Naive thymus-derived CD4-positive, alpha-beta T cell (primary cell): ENCODE measurements at places on chromosomes 3 and 15. TPM values are rescaled to one million over a fixed set of nuclear protein-coding genes. Genes with fewer than 3 reads are reported as not detected.

GRCh38 chr15:80467311-80467714 lies 63.1 kb downstream of the ARNT2 start:
- no peak for DNase-seq

- DNase-seq = no peak
Measured at GRCh38 chr3:50620420-50620819, 3.5 kb downstream of the MAPKAPK3 start.

DNA sequence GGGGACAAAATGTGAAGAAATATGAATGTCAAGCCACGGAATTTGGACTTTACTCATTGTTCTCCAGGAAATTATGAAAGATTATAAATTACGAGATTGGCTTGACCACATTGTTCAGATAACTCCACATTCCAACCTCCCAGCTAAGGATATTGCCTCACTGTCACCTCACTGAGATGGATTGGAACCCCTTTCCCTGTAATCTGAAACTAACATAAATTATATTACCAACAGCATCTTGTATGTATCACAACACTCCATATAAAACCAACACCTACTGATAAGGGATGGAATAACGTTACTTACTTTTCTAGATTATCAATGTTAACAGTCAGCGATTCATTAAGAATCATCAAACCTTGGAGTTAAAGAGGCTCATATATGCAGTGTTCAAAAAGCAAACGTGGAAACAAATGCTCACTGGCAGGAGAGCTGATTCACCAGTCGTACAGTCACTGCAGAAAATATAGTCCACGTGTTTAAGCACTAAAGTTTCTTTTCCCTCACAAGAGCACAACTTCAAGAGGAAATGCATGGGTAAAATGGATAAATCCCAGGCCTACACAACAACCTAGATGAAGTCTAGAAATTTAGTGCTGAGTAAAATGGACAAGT lies 451.5 kb downstream of the FGF12 start:
- DNase-seq = no peak

GRCh38 chr3:47399531-47400270 lies 18.9 kb downstream of the PTPN23 start:
- no peak for DNase-seq

DNA sequence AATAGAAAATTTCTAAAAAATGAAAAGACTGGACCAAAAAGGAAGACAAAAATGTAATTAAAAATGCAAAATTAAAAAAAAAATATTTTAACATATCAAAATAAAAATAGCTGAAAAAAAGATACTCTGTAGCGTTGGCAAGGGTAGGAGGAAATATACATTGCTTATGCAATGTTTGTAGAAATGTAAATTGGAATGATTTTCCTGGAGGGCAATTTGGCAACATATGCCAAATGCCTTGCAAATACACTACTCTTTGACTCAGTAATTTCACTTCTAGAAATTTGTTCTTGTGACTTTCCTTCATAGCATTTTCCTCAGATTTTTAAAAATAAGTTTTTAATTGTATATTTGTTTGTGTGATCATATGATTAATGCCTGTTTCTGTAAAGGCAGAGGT lies 296.6 kb downstream of the ZNF621 start:
- no peak for DNase-seq

- DNase-seq = no peak
Measured at GRCh38 chr15:44296625-44297524, 8.4 kb downstream of the GOLM2 start.

DNA sequence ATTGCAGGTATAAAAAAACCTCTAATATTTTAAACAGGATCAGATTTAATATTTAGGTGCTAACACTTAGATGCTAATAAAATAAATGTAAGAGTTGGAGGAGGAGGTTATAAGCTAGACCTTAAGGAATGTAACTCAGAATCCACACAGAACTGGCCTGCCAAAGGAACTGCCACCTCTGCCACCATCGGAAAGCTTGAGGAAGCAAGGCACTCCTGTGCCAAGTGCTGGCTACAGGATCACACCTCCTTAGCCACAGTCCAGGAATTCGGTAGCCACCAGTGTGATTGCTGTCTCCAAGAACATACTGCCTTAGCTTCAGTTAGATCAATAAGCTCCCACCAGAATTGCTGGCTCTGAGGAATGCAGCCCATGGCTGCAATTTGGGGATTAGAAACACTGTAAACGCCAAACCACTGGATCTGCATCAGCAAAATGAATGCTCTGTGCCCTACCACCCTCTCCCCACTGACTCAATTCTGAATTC lies 58.0 kb downstream of the FRMD5 start:
- DNase-seq = no peak

DNA sequence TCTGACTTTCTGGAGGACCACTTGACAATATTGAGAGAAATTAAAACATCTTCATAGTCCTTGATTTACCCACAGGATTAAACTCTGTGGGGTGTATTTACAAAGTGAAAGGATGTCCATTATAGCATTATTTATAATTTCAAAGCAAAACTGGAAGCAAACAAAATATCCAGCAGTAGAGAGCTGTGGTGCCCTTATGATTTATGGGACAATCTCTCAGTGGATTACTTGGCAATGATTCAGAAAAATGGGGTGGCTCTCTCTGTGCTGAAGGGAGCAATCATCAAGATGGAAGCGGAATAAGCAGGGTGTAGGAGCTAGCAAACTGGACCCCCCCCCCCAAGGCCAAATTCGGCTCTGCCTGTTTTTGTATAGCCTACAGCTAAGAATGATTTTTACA lies 9.0 kb downstream of the PPCDC start:
- DNase-seq = no peak

DNA sequence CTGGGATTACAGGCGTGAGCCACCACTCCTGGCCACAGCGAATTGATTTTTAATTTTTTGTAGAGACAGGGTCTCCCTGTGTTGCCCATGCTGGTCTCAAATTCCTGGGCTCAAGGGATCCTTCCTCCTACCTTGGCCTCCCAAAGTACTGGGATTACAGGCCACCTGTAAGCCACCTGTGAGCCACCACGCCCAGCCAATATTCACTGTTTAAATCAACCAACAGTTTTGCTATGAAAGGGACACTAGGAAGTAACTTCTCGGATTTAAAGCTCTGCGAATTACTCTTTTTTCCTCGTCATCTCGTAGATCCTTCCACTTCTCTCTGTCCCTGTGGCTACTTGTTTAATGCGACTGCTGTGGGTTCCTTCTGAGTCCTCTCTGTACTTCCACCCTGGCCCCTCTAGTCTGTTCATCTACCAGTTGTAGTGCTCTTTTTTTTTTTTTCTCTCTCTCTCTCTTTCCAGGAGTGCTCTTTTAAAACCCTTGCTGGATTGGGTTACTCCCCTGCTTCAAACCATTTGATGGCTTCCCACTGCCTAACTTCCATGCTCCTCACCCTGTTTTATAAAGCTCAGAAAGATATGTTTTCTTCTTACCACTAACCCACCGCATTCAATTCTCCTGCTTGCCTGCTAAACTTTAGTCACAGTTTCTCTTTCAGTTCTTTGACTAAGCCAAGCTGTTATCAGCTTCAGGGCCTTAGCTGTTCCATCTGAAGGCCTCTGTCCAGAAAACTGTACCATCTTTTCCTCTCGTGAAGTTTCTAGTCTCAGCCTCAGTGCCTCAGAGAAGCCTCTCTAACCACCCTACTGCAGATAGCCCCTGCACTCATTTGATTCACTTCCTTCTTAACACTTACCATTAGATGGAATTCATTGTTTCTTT lies 12.4 kb downstream of the RTF1 start:
- DNase-seq = no peak

DNA sequence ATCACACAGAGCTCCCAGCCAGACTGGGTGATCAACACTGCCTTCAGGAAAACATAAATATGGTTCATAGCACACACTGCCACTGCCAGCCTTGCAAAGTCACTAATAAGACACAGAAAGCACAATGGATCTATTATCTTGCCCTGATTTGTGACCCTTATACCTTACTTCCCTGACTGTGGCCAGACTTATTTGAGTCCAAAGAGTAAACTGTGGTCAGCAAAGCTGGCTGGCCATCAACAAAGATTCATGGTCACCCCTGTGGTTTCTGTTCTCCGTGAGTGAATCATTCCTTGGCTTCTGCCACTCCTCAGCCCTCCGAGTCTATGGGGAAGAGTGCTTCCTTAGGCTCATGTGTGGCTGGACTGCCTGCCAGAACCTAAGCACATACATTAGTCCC lies 437.7 kb downstream of the RAP2B start:
- no peak for DNase-seq

DNA sequence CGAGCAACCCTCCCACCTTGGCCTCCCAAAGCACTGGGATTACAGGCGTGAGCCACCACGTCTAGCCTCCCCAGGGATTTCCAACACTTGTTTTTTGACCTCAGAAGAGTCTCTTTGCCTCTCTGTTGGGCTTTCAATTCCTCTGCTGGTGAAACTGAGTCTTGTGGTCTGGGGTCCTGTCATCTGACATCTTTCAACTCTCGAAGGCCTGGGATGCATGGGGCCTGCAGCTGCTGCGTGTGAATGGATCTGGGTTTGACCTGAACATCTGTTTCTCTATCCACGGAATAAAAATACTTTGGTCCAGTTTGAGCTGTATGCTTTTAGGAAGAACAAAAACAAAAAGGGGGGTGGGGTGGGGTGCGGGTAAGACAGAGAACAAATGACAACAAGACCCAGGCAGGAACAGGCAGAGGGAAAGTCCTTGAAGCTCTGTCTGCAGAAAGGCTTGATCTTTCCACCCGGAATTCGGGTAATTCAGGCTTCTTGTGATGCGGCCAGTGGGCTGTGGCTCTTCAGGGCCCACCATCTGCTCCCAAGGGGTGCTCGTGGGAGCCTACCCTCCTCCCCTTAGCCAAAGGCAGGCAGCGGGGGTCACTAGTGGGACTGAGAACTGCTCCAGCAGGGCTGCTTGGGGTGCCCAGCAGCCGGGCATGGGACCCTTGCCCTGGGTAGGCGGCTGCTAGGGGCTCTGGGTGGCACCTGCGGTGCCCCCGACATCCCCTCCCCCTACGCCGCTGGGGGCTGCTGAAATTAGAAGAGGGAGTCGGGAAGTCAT lies 71.5 kb downstream of the SLC12A8 start:
- no peak for DNase-seq

- no peak for DNase-seq
Measured at GRCh38 chr3:29141197-29141917, 139.5 kb upstream of the RBMS3 start.

DNA sequence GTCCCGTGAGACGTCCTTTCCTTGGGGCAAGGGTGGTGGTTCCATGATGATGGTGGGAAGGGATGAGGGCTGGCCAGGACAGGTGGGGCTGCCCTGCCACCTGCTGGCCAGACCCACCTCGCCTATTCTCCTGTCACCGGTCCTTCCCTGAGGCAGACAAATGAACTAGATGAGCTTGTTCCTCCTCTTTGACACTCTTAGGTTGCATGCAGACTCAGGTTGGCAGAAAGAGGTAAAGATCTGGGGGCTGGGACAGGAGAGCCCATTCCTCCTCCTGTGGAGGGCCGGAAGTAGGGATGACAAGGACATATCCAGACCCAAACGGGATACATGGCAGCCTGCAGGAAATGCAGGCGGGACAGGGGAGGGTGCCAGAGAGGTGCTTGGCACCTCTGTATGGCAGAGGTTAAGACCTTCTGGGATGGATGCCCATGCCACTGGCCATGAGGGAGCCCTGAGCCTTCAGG lies 38.6 kb downstream of the ACSBG1 start:
- peak; percentile 22 for DNase-seq

- no peak for DNase-seq
Measured at GRCh38 chr3:39261726-39262125, 18.1 kb downstream of the CX3CR1 start.

GRCh38 chr15:40238532-40239403 lies at the start of gene PAK6:
PAK6 (plus strand) TSS chr15:40239063; CDS start chr15:40264786, 25,723 bp downstream.
- no peak for DNase-seq

GRCh38 chr3:154971341-154971740 lies 108.8 kb upstream of the MME start:
- no peak for DNase-seq

DNA sequence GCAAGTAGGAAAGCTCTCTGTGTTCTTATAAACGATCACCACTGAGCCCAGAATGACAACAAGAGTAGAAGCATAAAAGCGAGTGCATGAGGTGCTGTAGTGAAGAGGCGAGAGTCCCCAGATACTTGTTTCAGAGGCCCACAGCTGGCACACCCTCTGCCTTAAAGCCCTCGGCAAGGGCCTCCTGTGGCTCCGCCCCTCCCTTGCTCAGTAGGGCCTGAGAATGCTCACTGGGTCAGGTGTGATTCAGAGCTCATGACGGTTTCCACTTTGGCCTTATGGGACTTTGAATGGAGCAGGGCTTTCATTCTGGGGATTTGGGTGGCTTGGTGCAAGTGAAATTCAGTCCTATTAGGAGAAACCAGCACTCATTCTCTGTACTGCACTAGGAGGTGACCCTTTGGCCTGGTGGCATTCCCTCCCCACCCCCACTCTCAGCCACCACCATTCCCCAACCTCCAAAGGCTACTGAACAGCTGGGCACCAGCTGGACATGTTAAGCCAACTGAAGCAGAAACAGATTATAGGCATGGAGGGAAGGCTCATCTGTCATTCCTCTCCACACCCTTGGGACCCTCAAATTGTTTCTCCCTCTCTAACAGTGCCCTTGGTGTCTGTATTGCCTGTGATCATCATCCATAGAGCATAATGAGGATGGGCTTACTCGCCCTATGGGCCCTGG lies 109.6 kb upstream of the CTDSPL start:
- DNase-seq = no peak

DNA sequence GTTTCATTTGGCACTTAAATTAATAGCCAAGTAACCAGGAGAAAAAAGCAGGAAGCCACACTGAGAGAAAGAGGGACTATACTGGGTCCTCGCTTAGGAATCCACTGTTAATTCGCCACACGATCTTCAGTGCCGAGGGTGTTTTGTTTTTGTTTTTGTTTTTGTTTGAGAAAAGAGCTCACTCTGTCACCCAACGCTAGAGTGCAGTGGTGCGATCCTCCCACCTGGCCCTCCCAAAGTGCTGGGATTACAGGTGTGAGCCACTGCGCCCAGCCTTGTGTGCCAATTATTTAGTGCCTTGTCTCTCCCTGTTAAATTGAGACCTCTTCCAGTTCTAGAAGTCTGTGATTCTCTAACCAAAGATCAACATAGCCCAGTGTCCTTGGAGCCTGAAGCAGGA lies 53.8 kb upstream of the TPM1 start:
- no peak for DNase-seq

- no peak for DNase-seq
Measured at GRCh38 chr3:69288161-69288895, 97.6 kb downstream of the FRMD4B start.

- no peak for DNase-seq
Measured at GRCh38 chr3:18024715-18025114, 282.3 kb upstream of the TBC1D5 start.

GRCh38 chr15:75926931-75927330 lies 23.3 kb downstream of the FBXO22 start:
- no peak for DNase-seq

CSPG5 gene
- polyA plus RNA-seq = not detected

IFT80 gene
- 10.4 TPM for polyA plus RNA-seq

DUOX2 gene
- not detected for polyA plus RNA-seq

CPNE9 gene
- 0.67 TPM for polyA plus RNA-seq

HIGD2B gene
- not detected for polyA plus RNA-seq

TWF2 gene
- polyA plus RNA-seq = 147 TPM

PYGO1 gene
- polyA plus RNA-seq = not detected

FBXO40 gene
- 0.17 TPM for polyA plus RNA-seq
